ENCODE measurements at places on chromosomes 4 and X. TPM values are rescaled to one million over a fixed set of nuclear protein-coding genes. Genes with fewer than 3 reads are reported as not detected.

TCEAL5 gene
- not detected for total RNA-seq

DNA sequence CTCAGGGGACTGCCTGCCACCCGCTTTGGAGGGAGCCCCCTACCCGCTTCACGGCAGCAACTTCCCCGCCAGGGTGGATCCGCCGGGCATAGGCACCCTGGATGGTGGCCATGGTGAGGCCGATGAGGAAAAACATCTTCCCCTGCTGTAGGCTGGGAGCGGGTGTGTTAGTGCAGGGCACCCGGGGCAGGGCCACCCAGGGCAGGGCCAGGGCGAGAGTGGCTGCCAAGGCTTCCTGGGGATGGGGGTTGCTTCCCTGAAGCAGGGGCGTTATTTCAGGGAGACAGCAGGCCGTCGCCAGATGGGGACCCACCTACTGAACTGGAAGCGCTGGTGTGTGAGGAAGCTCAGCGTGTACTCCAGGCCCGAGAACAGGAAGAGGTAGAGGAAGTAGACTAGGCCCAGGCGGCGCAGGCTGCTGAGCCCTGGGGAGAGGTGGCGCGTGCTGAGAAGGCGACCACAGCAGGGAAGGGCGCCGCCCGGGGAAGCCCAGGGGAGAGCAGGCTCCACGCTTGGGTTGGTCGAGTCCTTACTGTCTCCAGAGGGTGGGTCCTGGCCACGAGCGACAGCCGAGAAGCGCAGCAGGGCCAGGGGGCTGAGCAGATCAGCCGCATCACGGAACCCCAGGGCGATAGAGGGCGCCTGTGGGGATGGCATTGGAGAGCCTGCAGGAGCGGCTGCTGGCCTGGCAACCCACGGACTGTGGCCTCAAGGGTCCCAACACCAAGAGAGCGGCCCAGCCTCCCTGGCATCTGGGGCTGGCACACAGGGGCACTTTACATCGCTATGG lies 31.5 kb downstream of the NOP14 start:
- DNase-seq, result peak; percentile 85

DNA sequence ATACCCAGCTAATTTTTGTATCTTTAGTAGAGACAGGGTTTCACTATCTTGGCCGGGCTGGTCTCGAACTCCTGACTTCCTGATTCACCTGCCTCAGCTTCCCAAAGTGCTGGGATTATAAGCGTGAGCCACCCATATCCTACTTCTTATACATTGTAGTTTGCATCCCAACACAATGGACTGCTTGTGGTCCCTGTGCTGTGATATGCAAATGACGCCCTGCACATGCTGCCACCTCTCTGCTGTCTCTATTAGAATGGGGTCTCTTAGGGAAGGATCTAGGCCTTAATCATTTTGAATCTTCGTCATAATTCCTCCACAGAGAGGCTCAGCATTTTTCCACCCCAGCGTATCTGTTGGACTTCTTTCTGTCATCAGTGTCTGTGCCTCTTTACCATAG lies 595.9 kb downstream of the ADGRL3 start:
- DNase-seq, result no peak

GRCh38 chr4:143232277-143232676 lies 47.6 kb downstream of the USP38 start:
- no peak for DNase-seq

- no peak for DNase-seq
Observed at GRCh38 chr4:170700064-170700463, 610.3 kb upstream of the AADAT start.

- no peak for DNase-seq
Observed at GRCh38 chr4:188722911-188723310, 583.7 kb downstream of the TRIML1 start.

- DNase-seq, result no peak
Observed at GRCh38 chr4:177235026-177235425, 74.6 kb upstream of the NEIL3 start.

- DNase-seq, result no peak
Observed at GRCh38 chrX:106894978-106895452, 8.1 kb downstream of the RIPPLY1 start.

DNA sequence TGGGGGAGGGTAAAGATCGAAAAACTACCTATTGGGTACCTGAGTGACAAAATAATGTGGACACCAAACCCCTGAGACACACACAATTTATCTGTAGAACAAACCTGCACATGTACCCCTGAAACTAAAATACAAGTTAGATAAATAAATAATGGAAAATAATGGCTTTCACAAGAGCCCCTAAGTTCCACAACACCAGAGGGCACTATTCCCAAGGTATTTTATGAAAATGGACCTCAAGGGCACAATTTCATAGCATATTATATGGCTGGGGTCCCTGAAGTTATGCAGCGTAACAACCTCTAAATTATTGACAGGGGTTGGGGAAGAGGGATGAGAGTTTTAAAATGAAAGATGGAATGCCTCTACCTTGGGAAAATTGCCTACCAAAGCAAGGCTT lies 81.3 kb upstream of the TMEM33 start:
- no peak for DNase-seq

Data from CD8-positive, alpha-beta T cell (primary cell).